ENCODE measurements at places on chromosomes 11 and 22. TPM values are rescaled to one million over a fixed set of nuclear protein-coding genes. Genes with fewer than 3 reads are reported as not detected.
A peak's percentile ranks its signal among the peaks of the same experiment; 100 is the strongest.

Gene GNAZ
- 1.4 TPM for total RNA-seq

DNA sequence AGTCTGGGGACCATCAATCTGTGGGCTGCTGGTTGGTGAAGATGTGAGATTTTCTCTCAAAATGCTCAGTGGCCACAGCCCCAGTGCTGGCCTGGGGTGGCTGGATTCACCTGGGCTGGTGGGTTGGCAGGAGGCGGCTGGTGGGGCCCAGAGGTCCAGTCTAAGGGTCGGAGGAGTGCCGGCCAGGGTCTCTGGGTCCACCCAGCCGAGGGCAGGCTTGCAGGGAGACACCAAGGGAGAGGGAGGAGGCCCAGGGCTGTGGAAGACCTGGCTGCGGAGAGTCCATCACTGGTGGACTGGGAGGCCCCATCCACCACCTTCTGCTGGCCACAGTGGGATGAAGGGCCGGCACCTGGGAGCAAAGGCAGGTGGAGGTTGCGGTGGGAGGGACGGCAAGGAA, 582 bp upstream of the SHANK3 start:
- no peak overlapping the region for H3K27ac ChIP-seq
- peaks cover 14% of the 10 kb centered on the region for H3K36me3 ChIP-seq
- no peak for DNase-seq
- peak overlapping the region; percentile 87 for H3K4me3 ChIP-seq

GRCh38 chr11:77596626-77597025, 6.9 kb downstream of the AQP11 start:
- no peak for DNase-seq
- no peak overlapping the region for H3K27ac ChIP-seq
- no peaks in the 10 kb centered on the region for H3K27me3 ChIP-seq
- no peaks in the 10 kb centered on the region for H3K4me1 ChIP-seq

Gene MS4A7
- 4.7 TPM for total RNA-seq

DNA sequence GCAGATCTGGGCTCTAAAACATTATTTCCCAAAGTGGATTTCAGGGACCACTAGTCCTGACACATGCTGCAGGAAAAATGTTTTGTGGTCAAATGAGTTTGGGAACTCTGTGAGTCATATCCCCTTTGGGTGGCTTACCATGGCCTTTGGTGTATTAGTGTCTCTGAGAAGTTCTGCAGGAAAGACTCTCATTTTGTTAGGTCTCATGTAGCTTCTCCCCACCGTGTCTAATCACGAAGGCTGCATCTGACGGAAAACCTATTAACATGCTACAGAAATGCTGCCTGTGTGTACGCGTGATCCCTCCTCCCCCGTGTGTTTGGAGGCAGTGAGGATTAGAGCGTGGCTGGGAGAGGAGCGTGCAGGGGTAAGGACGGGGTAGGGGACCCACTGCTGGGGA, 191.7 kb downstream of the ST3GAL4 start:
- no peak overlapping the region for H3K27ac ChIP-seq
- no peaks in the 10 kb centered on the region for H3K36me3 ChIP-seq
- peaks cover 2% of the 10 kb centered on the region for H3K4me1 ChIP-seq
- H3K27me3 ChIP-seq, result peaks cover 42% of the 10 kb centered on the region

DNA sequence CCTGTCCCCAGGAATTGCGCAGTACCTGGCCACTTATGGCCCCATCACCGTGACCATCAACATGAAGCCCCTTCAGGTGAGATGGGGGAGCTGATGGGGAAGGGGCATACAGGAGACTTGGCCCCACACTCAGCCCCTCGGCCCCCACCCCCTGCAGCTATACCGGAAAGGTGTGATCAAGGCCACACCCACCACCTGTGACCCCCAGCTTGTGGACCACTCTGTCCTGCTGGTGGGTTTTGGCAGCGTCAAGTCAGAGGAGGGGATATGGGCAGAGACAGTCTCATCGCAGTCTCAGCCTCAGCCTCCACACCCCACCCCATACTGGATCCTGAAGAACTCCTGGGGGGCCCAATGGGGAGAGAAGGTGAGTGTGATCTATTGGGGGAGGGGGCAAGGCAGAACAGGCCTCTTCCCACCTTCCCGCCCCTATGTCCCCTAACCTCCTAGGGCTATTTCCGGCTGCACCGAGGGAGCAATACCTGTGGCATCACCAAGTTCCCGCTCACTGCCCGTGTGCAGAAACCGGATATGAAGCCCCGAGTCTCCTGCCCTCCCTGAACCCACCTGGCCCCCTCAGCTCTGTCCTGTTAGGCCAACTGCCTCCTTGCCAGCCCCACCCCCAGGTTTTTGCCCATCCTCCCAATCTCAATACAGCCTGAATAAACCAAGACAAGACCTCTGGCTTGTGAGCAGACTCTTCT, 3.6 kb downstream of the CTSW start:
- H3K36me3 ChIP-seq, result peaks cover 3% of the 10 kb centered on the region
- H3K4me3 ChIP-seq, result no peak overlapping the region
- DNase-seq, result no peak

DNA sequence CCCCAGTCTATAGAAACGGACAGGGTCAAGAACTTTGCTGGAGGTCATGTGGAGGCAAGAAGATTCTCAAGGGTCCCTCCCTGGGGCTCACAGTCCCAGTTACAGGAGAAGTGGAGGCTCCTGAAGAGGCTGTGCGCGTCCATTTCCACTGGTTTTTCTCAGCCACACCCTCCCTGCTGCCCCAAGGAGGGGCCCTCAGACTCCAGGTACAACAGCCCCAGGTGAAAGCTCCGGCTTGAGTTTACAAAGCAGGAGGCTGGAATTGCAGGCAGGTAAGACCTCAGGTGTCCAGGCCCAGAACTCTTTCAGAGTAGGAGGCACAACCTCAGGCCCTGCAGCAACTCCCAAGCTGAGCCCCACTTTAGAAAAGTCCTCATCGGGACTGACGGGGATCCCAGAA, 3.1 kb downstream of the SHANK2 start:
- H3K4me1 ChIP-seq, result no peaks in the 10 kb centered on the region
- peaks cover 2% of the 10 kb centered on the region for H3K36me3 ChIP-seq
- H3K4me3 ChIP-seq, result no peak overlapping the region
- no peak for DNase-seq
- H3K27ac ChIP-seq, result no peak overlapping the region
- peaks cover 54% of the 10 kb centered on the region for H3K27me3 ChIP-seq

Gene SLC25A45
- total RNA-seq, result 61.6 TPM

Gene LARGE1
- total RNA-seq, result 2.1 TPM

DNA sequence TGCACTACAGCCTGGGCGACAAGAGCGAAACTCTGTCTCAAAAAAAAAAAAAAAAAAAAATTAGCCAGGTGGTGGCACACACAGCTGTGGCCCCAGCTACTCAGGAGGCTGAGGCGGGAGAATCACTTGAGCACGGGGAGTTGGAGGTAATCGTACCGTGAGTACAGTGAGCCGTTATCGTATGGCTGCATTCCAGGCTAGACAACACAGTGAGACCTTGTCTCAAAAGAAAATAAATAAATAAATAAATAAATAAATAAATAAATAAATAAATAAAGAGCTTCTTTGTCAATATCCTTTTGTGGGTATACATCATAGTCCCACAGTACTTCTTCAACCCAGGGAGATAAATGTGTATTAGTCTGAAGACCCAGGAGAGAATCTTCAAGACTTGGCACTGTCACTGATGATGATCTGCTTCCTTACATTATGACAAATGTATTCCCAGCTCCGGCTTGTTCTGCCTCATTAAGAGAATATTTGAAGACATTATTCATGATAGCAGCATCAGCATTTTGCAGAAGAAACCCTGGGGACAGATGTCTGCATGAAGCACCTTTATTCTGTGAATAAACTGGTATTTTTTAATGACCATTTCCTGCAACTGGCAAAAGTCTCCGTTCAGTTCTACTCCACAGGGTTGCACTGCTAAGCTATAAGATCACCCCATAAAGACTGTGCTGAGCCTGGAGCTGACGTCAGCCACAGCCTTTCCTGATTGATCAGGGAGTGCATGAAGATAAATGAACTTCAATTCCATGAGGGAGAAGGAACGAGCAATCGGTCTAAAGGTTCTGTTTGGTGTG, 1.6 kb upstream of the ACY3 start:
- peaks cover 5% of the 10 kb centered on the region for H3K4me1 ChIP-seq
- H3K4me3 ChIP-seq, result no peak overlapping the region
- DNase-seq, result no peak
- H3K27ac ChIP-seq, result no peak overlapping the region
- no peaks in the 10 kb centered on the region for H3K27me3 ChIP-seq

GRCh38 chr11:134636071-134636470, 224.0 kb upstream of the B3GAT1 start:
- peaks cover 55% of the 10 kb centered on the region for H3K27me3 ChIP-seq
- H3K27ac ChIP-seq, result peak overlapping the region; percentile 41
- peaks cover 2% of the 10 kb centered on the region for H3K36me3 ChIP-seq
- DNase-seq, result no peak
- no peaks in the 10 kb centered on the region for H3K4me1 ChIP-seq

Gene SYNGR1
- total RNA-seq, result 1.1 TPM

DNA sequence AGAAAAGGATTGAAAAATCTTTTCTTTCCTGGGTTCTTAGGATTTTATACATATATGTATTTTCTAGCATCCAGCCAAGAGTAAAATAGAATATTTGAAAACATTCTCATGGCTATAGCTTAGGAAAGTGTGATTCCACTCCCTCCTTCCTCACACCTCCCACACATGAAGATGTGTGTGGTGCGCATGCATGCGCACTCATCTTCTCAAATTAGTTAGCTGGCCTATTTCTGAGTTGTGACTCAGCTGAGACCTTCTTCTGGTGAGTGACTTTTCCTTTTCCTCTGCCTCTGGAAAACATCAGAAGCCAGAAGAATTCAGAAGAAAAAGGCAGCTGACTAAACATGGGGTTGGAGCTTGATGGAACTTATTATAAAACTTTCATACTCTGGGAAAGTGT, 149.8 kb downstream of the OR4C45 start:
- DNase-seq, result no peak
- H3K27ac ChIP-seq, result no peak overlapping the region
- H3K4me3 ChIP-seq, result no peak overlapping the region
- H3K36me3 ChIP-seq, result no peaks in the 10 kb centered on the region

Gene OVCH2
- not detected for total RNA-seq

Gene CCDC117
- 24.5 TPM for total RNA-seq

DNA sequence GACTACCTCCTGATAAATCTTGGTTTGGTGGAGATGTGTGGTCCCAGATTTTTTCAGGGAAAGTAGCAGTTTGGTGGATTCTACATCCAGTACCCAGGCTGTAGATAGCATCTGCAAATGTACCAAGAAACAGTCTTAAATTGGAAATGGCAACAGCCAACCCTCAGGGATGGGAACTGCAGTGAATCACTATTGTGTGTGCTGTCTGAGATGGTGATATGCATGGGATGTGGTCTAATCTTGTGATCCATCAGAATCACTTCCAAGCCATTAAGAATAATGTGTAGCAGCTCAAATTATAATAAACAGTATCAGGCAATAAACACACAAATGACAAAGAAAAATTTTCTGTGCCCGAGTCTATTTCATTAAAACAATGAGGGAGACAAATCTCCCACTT, 3.4 kb downstream of the OLFML1 start:
- no peak for DNase-seq
- no peak overlapping the region for H3K4me3 ChIP-seq
- H3K36me3 ChIP-seq, result peaks cover 6% of the 10 kb centered on the region
- H3K27ac ChIP-seq, result no peak overlapping the region
- peaks cover 23% of the 10 kb centered on the region for H3K27me3 ChIP-seq

DNA sequence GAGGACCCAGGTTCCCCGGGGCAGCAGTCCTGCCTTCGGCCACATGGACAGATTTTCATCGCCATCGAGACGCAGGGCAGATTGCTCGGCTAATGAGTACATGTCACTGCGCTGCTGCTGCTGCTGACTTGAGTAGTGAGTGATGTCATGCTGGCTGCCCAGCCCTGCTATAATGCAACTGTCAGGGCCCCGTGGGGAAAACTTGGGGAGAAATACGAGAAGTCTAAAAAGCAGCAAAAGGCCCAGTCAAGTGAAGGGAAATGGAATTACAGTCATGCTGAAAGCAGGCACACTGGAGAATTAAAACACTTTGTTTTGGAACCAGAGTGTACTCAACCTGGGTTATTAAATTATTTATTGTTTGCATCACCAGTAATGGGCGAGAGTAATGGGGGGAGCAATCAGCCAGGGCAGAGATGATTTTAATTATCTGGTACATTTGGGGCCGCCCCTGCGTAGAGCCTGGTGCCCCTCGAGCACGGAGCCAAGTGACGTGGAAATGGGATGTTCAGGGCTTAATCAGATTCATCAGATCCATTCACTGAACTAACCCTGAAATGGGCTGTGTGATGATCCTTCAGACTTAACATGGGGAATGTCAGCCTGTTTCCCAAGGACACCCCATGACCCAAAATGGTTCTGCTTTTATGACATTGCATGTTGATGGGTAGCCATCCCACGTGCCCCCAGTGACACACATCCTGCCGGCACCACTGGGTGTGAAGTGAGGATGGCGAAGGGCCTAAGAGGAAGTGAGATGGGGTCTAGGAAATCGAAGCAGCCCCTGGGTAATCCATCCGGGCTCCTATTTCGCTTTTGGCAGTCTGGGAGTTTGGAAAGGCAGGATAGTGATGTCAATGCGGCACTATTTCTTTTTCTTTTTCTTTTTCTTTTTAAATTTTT, 241.6 kb upstream of the CADM1 start:
- DNase-seq, result no peak
- H3K27ac ChIP-seq, result no peak overlapping the region
- H3K4me1 ChIP-seq, result no peaks in the 10 kb centered on the region

- no peak for DNase-seq
- peaks cover 18% of the 10 kb centered on the region for H3K4me1 ChIP-seq
- H3K27ac ChIP-seq, result no peak within 1 kb of the TSS
- H3K27me3 ChIP-seq, result peaks cover 44% of the 10 kb centered on the region
Observed at GRCh38 chr11:119340335-119341221, at the start of gene C1QTNF5. Gene C1QTNF5 (minus strand): TSS chr11:119340883. CDS start chr11:119340397, 486 bp downstream.

GRCh38 chr11:86442420-86442819, 67.7 kb downstream of the CCDC81 start:
- no peaks in the 10 kb centered on the region for H3K27me3 ChIP-seq
- H3K4me3 ChIP-seq, result no peak overlapping the region
- no peaks in the 10 kb centered on the region for H3K4me1 ChIP-seq
